ENCODE measurements at places on chromosomes 16 and 17. TPM values are rescaled to one million over a fixed set of nuclear protein-coding genes. Genes with fewer than 3 reads are reported as not detected.

GRCh38 chr17:36938566-36939051 is 1.3 kb downstream of the LHX1 start:
- DNase-seq: no peak

GRCh38 chr17:17367931-17368330 is 64.8 kb downstream of the NT5M start:
- no peak for DNase-seq

The KRTAP1-1 gene
- not detected for polyA plus RNA-seq

The SLFN12 gene
- polyA plus RNA-seq: 5.2 TPM
